Breast epithelium (tissue), 4 donors: ENCODE measurements at places on chromosomes 3 and 15.

- no peak overlapping the region for H3K27ac ChIP-seq
- H3K36me3 ChIP-seq, result no peaks in the 10 kb centered on the region
- no peaks in the 10 kb centered on the region for H3K27me3 ChIP-seq
- no peak overlapping the region for H3K4me3 ChIP-seq
- no peaks in the 10 kb centered on the region for H3K4me1 ChIP-seq
- DNase-seq, result no peak
These were observed 804.0 kb downstream of the ROBO1 start for GRCh38 chr3:78963771-78964170.

DNA sequence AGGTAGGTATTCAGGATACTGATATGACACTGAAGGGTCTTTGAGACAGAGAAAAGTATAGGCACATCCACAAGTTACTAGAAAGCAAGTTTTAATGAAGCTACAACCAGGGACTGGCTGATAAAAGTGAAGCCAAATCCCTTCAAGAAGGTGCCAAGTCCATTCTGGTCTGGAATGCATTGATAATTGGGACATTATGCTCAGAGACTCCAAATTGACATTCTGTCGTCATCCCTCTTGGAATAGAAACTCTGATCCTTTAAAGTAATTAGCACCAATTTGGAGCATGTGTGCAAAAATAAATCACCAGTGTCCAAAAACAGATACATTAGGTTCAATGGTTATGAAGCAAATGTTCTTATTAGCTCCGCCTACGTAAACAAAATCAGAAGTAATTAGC, 47.3 kb upstream of the BCL6 start:
- H3K4me1 ChIP-seq, result no peaks in the 10 kb centered on the region
- H3K27me3 ChIP-seq, result no peaks in the 10 kb centered on the region
- DNase-seq, result no peak
- no peak overlapping the region for H3K27ac ChIP-seq

DNA sequence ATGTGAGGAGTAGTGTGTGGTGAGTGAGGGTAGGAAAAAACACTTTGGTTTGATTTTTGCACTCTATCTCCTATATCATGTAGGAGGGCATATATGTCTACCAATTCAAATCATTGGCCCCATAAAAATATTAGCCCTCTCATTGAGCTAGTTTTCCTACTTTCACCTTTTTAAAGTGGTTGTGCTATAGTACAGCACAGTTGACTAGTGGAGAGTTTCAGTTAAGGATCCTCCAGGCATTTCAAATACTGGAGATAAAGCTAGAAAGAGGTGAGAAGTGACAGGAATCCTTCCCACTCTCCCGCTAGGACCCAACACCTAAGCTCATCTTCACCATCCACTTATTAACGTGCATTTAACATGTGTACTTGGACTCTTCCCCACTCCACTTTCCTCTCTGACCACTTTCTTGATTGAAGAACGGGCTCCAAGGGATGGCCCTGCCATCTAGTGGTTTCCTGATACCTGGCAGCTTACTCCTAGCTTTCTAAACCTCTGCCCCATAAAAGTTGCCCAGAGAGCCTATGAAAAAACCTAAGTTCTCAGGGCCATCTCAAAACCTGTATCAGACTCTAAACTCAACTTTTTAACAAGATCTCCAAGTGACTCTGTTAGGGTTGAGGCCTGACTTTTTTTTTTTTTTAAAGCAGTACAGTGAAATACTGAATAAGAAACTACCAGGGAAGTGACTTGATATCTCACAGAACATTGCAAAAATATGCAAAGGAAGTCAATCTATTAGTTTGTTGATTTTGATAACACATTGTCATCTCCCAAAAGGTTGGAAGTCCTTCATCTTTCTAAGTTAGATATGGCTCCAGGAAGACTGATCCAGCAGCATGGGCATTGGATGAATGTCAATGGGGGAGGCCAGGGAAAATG, 17.9 kb downstream of the IL12A start:
- DNase-seq, result peak; percentile 37
- no peak overlapping the region for H3K4me3 ChIP-seq
- no peaks in the 10 kb centered on the region for H3K27me3 ChIP-seq
- no peaks in the 10 kb centered on the region for H3K4me1 ChIP-seq
- no peaks in the 10 kb centered on the region for H3K36me3 ChIP-seq

DNA sequence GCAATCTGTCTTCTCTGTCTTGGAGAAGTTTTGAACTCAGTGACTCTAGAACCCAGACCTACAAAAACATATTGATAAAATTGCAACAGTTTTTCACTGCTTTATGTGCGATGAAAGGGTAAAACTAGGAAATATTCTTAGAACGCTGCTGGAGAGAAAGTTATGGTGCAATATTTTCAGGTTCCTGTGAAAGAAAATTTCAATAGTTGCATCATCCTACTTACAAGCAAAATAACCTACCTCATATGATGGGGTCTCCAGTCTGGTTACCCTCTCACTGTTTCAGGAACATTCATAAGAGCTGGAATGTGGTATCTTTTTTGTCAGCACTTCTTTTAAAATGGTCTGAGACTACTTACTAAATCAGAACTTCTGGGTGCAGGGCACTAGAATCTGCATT, 27.1 kb downstream of the GATM start:
- H3K36me3 ChIP-seq, result no peaks in the 10 kb centered on the region
- H3K4me3 ChIP-seq, result no peak overlapping the region
- H3K27me3 ChIP-seq, result no peaks in the 10 kb centered on the region
- H3K4me1 ChIP-seq, result no peaks in the 10 kb centered on the region
- no peak overlapping the region for H3K27ac ChIP-seq

GRCh38 chr3:4741404-4742307, 237.6 kb upstream of the BHLHE40 start:
- H3K27ac ChIP-seq, result peak overlapping the region; percentile 90
- H3K36me3 ChIP-seq, result no peaks in the 10 kb centered on the region
- H3K4me1 ChIP-seq, result peaks cover 19% of the 10 kb centered on the region
- DNase-seq, result peak; percentile 85
- no peak overlapping the region for H3K4me3 ChIP-seq

- no peaks in the 10 kb centered on the region for H3K36me3 ChIP-seq
- peaks cover 4% of the 10 kb centered on the region for H3K4me1 ChIP-seq
These were observed 18.8 kb downstream of the GNB4 start for GRCh38 chr3:179432451-179432850.

- no peaks in the 10 kb centered on the region for H3K4me1 ChIP-seq
- no peaks in the 10 kb centered on the region for H3K36me3 ChIP-seq
- no peak for DNase-seq
These were observed 154.6 kb upstream of the ICE2 start for GRCh38 chr15:60633426-60633968.

DNA sequence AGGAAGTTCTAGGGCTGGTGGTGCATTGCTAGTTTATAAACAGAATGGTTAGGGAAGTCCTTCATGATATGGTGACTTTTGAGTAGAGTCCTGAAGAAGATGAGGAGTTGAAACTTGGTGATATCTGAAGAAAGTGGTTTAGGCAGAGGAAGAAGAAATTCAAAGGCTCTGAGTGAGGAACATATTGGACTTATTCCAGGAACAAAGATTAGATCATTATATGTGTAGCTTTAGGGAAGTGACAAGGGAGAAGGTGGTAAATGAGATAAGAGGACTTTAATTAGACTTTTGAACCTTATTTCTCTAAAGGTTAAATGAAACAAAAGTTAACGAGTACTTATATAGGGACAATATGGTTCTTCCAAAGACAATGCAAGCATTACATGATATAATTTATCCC, 286.7 kb downstream of the DOCK3 start:
- no peaks in the 10 kb centered on the region for H3K36me3 ChIP-seq
- H3K4me3 ChIP-seq, result no peak overlapping the region
- H3K4me1 ChIP-seq, result no peaks in the 10 kb centered on the region

GRCh38 chr3:124772081-124772831, 42.0 kb downstream of the UMPS start:
- H3K27ac ChIP-seq, result no peak overlapping the region
- no peak for DNase-seq
- H3K36me3 ChIP-seq, result no peaks in the 10 kb centered on the region
- peaks cover 7% of the 10 kb centered on the region for H3K4me1 ChIP-seq

- no peaks in the 10 kb centered on the region for H3K4me1 ChIP-seq
- H3K27ac ChIP-seq, result no peak overlapping the region
- DNase-seq, result no peak
- H3K27me3 ChIP-seq, result no peaks in the 10 kb centered on the region
- no peaks in the 10 kb centered on the region for H3K36me3 ChIP-seq
These were observed 493.3 kb downstream of the MAGI1 start for GRCh38 chr3:65545429-65545828.

DNA sequence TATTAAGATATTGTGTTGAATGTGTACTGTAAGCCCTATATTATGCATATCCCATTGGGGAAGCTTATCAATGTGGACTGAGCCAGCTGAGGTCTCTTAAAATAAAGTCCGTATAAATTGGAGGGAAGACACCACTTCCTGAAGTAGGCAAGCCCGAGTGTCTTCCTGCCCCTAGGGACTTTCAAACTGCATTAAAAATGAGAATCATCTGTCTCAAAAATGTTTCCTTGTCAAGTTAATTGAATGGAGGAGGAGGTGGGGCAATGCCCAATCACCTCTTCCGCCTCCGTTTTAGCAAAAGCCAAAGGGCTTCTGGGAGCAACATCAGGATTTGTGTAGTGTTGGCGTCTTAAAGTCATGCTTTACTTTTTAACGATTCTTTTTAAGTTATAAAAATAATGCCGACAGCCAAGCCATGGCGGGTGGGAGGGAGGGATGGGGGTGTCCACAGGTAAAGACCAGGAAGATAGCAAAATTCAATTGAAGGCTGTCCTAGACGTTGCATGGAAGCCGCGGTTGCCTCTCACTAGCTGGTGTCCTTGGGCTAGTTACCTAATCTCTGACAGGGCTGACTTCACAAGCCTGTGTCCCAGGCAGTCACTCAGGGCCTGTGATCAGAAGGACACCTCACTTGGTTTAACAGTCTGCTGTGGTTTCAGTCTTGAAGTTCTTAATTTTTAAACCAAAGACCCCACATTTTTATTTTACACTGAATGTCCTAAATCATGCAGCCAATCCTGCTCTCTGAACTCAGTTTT, 524.9 kb upstream of the PROK2 start:
- H3K36me3 ChIP-seq, result no peaks in the 10 kb centered on the region
- no peak overlapping the region for H3K4me3 ChIP-seq
- no peak for DNase-seq
- no peaks in the 10 kb centered on the region for H3K27me3 ChIP-seq
- no peaks in the 10 kb centered on the region for H3K4me1 ChIP-seq

DNA sequence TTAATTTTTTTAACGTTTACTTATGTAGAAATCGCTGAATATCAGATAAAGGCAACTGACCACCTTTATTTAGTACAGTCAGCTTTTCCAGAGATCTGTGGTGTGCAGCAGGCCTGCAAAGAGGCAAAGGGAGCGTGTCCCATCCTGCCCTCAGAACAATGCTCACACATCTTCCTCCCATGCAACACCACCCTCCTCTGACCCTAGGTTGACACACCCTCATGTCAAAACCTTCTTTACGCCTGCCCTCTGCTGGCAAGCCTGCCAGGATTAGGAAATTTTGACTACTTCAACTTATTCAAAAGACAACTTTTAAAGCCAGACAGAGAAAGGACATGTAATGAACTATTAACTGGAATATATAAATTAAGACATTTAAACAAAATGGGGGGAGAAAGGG, 513.7 kb downstream of the FOXP1 start:
- H3K4me3 ChIP-seq, result no peak overlapping the region
- peak overlapping the region; percentile 62 for H3K27ac ChIP-seq
- no peaks in the 10 kb centered on the region for H3K36me3 ChIP-seq
- H3K27me3 ChIP-seq, result no peaks in the 10 kb centered on the region
- peak; percentile 80 for DNase-seq

DNA sequence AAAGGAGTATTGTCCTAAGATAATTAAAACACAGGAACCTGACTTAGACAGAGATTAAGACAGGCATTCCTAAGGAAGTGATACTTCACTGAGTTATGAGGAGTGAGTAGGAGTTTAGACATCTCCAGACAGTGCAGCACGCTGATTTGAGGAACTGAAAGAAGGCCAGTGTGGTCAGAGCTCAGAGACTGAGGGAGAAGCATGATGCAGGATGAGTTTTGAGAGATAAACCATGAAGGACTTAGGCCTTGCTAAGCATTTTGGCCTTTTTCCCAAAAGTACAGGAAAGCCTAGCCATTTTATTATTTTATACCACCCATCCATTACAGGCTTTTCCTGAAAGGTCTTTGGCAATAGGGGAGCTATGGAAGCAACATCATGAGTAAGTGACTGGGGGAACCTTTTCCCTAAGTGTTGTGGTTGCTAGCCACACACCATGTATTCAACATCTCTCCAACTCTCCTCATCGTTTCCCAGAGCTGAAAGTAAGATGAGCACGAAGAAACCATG, 375.6 kb upstream of the TPRG1 start:
- no peaks in the 10 kb centered on the region for H3K27me3 ChIP-seq
- H3K27ac ChIP-seq, result no peak overlapping the region
- DNase-seq, result no peak
- no peak overlapping the region for H3K4me3 ChIP-seq
- no peaks in the 10 kb centered on the region for H3K36me3 ChIP-seq

DNA sequence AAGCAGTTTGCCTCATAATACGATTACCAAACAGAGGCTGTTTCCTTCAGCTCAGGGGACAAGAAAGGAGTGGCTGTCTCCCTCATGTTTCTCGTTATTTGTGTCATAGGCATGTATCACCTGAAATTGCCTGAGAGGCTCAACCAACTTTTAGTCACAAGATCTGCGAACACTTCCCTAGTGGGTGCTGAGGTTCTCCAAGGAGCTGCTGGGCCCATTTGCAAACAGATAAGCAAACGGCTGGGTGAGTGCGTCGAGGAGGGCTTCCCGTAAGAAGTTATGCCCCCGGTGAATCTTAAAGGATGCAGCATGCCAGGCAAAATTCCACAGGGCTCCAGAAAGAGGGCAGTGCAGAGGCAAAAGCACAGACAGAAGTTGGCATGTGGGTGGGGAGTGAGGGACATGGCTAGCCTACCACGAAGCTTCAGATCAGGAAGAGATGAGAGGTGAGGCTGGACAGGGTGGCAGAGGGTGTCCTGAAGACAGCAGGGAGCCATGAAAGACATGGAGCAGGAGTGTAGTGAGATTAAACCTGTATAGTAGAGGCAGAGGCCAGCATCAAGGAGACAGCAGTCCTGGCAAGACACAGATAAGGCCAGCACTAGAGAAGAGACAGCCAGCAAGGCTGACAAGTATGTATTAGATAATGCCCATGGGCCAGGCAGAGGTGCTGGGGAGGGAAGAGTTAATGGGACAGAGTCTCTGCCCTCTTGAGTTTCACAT, 4.0 kb upstream of the GP9 start:
- DNase-seq, result no peak
- H3K36me3 ChIP-seq, result no peaks in the 10 kb centered on the region
- no peak overlapping the region for H3K4me3 ChIP-seq

DNA sequence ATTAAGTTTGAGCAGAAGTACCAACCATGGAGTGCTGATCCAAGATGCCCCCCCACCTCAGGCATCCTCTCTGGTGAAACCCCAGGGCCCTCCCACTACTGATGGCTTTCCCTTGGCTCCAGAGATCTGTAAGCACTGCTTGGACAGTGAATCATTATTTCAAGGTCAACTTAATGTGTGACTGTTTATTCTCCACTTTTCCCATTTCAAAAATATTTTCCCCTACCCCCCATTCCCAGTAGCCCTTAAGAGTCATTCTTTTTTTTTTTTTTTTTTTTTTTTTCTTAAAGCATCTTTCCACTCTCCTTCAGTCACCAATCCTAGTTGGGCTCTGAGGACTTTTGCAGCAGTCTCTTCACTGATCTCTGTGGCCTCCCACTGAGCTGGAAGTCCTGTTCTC, 82.6 kb downstream of the PCCB start:
- no peak overlapping the region for H3K27ac ChIP-seq
- H3K4me1 ChIP-seq, result no peaks in the 10 kb centered on the region
- no peak for DNase-seq

- no peak overlapping the region for H3K4me3 ChIP-seq
- no peaks in the 10 kb centered on the region for H3K4me1 ChIP-seq
- H3K36me3 ChIP-seq, result no peaks in the 10 kb centered on the region
- DNase-seq, result no peak
- no peak overlapping the region for H3K27ac ChIP-seq
These were observed 5.9 kb downstream of the MME start for GRCh38 chr3:155086051-155086450.
